Tibial nerve (tissue), 4 donors: ENCODE measurements at places on chromosomes 11 and 22.

- no peak for DNase-seq
These were observed 131.2 kb upstream of the SERPIND1 start for GRCh38 chr22:20642668-20643179.

GRCh38 chr22:35605851-35606481 is 11.2 kb downstream of the MB start:
- no peak for DNase-seq

DNA sequence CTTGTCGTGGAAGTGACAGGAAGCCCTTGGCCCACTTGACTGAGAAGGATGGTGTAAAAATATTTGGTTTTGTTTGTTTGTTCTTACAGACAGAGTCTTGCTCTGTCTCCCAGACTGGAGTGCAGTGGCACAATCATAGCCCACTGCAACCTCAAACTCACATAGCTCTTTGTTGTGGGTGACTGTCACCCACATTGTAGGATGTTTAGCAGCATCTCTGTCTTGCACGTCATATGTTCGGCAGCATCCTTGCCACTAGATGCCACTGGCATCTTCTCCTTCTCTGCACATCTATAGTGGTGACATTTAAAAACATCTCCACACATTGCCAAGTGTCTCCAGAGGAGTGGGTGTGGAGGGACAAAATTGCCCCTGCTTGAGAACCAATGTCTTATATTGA is 56.8 kb downstream of the PRR5L start:
- no peak for DNase-seq

GRCh38 chr11:93221539-93221938 is 23.7 kb upstream of the SLC36A4 start:
- DNase-seq = no peak

- DNase-seq = no peak
These were observed 320.5 kb downstream of the DDX10 start for GRCh38 chr11:108985236-108985944.

- no peak for DNase-seq
These were observed 5.1 kb downstream of the DKK3 start for GRCh38 chr11:12003336-12003735.

DNA sequence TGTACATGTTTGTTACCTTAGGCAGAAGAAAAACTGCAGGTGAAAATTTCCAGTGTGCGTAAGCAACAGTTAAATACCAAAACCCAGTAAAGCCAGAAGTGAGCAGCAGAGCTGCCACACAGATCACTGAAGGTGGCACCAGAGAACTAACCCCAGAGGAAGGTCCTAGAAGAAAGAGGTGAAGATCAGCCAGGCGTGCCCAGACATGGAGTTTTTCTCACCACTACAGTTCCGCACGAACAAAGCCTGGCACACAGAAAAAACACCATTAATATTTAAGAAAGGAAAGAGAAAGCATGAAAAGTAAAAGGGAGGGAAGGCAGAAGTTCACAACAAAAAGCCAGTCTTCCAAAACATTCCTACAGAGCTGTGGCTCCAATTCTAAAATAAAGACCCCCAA is 60.7 kb downstream of the STK33 start:
- DNase-seq = no peak
